ENCODE measurements at places on chromosomes 6 and 20.

DNA sequence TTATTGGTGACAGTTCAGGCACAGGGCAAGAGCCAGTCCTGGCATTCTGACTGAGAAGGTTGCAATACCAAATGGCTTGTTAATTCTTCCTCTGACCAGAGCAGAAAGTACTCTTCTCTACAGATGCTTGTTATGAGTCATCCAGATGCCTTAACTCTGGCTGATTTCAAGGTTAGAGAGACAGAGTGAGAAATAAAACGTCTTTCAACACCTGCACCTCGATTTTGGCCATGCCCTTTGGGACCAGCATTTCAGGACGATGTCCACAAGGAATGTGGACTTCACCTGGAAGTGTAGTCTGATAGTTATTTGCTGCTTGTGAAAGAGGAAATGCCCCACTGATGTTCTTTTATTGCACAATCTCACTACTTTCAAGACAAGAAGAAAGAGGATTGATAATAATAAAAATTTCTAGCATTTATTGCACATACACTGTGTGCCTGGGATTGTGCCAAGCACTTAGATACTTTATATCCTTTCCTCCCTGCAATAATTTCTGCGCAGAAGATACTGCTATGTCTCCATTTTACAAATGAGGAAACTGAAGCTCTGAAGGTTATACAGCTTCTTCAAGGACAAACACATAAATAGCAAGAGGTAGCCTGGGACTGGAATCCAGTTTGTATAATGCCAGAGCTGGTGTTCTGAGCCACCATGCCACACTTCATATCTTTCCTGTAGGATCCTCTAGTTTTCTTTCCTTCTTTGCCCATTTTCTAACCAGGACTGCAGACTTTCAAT lies 33.5 kb upstream of the MCM3 start:
- no peak for DNase-seq

DNA sequence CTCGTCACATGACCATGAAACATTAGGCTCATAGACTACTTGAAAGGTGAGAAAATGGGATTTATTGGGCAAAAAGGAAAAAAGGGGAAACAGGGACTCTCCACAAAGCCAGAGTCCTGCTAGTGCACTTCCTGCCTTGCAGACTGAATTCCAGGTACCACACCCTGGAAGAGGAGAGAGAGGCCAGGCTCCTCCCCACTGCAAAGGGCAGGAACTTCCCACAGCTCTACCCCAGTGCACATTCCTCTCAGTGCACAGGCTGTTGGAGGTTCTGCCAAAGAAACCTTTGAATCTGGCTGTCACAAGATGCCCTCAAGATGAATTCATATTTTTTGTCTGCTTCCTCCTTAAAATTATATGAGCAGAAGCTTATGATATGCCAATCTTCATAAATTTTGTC lies 920.4 kb upstream of the GJE1 start:
- no peak for DNase-seq

DNA sequence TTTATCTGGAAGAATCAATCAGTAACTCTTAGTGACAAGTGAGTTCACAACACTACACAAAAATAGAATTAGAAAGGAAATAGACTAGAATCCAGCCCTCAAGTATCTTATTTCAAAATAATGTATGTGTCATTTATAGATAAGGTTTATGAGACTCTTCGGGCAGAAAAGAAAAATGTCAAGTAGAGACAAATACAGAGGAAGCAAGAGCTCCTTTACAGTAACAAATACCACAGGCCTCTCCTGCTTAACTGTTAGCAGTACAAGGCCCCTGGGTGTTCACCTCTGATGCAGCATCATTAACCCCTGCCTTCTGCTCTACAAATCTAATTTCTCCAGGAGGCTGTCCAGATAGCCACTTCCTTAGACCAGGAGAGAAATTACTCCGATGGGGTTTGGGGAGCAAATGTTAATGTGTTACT lies 76.7 kb downstream of the UBE3D start:
- DNase-seq: no peak

DNA sequence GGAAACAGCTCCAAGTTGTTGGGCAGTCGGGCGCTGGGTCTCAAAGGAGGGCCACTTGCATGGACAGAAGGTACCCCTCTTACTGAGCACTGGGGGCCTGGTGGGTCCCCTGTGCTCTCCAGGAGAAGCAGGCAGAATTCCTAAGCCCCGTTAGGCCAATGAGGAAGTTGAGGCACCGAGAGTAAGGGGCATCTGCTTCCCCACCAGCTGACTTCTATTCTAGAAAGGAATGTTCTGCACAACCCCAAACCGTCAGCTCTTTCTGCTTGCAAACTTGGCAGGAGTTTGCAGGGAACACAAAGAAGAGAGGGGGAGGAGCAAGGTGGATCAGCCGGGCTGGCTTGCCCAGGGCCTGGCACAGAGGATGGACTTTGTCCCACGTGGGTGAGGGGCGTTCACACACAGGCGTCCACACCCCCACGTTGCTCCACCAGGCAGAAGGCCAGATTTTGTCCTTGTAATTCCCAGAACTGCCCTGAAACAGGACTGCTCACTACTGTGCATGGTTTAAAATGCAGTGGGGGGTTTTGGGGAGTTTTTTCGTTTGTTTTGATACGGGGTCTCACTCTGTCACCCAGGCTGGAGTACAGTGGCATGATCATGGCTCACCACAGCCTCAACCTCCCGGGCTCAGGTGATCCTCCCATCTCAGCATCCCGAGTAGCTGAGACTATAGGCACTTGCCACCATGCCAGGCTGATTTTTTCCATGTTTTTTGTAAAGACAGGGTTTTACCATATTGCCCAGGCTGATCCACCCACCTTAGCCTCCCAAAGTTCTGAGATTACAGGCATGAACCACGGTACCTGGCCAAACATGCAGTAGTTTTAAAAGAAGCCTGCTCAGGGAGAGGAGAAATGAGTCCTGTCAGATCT lies 93.3 kb downstream of the SNX5 start:
- DNase-seq: no peak

DNA sequence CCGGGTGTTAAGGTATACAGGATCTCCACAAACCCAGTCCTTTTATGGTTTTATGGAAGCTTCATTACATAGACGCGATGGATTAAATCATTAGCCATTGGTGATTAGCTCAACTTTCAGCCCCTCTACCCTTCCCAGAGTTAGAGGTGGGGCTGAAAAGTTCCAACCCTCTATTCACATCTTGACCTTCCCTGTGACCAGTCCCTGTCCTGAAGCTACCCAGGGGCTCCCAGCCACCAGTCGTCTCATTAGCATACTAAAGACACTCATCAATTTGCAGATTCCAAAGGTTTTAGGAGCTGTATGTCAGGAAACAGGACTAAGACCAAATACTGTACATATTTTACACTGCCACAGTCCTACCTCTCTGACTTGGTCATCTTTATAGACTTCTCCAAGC lies 21.0 kb downstream of the KHDC1L start:
- no peak for DNase-seq

Data from activated naive CD4-positive, alpha-beta T cell (primary cell).